ENCODE measurements at places on chromosomes 4 and X. TPM values are rescaled to one million over a fixed set of nuclear protein-coding genes. Genes with fewer than 3 reads are reported as not detected.

PLP1 gene
- not detected for total RNA-seq

DNA sequence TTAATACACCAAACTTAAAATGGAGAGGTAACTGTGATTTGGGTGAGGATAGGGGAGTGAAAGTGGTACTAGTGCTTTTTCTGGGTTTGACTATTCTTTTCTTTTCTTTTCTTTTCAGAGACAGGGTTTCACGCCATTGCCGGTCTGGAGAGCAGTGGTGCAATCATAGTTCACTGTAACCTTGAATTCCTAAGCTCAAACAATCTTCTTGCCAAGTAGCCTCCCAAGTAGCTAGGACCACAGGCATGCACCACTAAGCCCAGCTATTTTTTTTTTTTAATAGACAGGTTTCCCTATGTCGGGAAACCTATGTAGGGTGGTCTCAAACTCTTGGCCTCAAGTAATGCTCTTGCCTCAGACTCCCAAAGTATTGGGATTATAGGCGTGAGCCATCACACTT lies 3.0 kb upstream of the ARMCX4 start:
- no peak for DNase-seq

TMPRSS11B gene
- total RNA-seq = not detected

- no peak for DNase-seq
Observed at GRCh38 chrX:144612076-144612475, 635.2 kb upstream of the SPANXN1 start.

RBM46 gene
- total RNA-seq = not detected

- no peak for DNase-seq
Observed at GRCh38 chr4:11596989-11597388, 168.3 kb upstream of the HS3ST1 start.

PRDM8 gene
- total RNA-seq = 1.8 TPM

DNA sequence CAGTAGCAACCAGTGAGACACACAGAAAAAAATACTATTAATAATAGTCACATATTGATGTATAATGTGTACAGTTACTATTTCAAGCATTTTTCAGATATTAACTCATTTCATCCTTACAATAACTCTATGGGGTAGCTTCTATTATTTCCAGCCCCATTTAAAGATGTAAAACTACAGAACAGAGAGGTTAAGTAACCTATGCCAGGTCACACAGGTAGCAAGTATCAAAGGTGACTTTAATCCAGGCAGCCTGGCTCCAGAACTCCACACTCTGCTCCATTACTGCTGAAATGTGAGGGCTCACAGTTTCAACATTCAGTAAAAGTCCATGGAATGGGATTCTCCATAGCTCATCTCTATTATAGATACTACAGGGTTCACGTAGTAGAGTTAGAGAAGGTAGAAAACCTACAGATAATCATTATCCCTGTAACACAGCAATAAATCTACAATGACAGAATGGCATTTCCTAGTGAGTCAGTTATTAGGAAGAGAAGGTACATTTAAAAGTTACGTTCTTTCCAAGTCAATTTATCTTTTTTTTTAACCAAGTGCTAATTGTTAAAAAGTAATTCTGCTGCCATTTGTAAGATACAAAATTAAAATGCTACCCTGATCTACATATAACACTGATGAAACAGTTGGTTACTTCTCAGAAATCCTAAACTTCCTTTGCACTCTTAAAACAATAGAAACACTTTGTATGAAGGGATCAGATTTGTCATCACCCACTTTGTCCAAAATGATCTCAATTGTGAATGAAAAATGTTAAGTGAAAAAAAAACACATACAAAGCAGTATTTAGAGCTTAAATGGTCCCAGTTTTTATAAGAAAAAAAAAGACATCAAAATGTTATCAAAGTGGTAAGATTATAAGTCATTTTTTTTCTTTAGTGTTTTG lies 18.7 kb downstream of the RELL1 start:
- no peak for DNase-seq

SH2D1A gene
- not detected for total RNA-seq

DNA sequence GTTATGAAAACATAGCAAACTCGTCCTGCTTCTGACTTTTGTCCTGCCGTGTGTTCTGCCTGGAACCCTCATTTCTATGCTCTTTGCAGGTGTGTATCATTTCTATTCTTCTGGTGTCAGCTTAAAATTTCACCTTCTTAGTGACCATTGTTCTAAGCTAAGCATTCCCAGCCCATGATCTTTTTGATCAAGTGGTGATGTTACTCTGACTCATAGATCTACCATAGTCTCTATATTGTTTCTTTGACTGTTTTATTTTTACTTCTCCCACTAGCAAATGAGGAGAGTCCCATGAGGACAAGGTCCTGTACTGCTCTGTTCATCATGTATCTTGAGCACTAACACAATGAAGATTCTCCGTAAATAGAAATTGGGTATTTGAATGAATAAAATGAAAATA lies 14.1 kb upstream of the CXCL6 start:
- no peak for DNase-seq

DNA sequence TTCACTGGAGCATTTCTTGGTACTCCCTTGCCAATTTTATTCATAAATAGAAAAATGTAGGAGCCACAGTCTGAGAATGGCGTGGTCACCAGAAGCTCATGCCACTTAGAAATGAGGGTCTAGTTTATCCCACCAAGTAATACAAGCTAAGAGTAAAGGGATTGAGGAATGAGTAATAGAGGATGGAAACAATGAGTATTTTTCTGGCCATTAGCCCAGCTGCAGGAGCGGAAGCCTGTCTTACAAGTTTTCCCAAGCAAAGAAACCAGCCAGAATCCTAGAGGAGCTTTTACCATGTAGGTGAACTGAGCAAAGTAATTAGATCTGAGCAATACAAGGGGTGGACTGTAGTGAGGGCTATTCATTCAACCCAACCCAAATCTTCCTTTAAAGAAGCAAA lies 160.7 kb upstream of the NPY2R start:
- DNase-seq = no peak

HMX1 gene
- total RNA-seq = not detected

UFSP2 gene
- total RNA-seq = 14.8 TPM

- DNase-seq = no peak
Observed at GRCh38 chr4:120693816-120694215, 228.7 kb downstream of the PRDM5 start.

GRCh38 chrX:74195120-74195519 lies 108.9 kb upstream of the ZCCHC13 start:
- no peak for DNase-seq

GRCh38 chr4:113738251-113738650 lies 23.3 kb downstream of the CAMK2D start:
- DNase-seq = no peak

CSAG3 gene
- total RNA-seq = not detected

GRCh38 chr4:149031399-149031798 lies 589.2 kb upstream of the NR3C2 start:
- DNase-seq = no peak

CLDN34 gene
- 0.39 TPM for total RNA-seq

DNA sequence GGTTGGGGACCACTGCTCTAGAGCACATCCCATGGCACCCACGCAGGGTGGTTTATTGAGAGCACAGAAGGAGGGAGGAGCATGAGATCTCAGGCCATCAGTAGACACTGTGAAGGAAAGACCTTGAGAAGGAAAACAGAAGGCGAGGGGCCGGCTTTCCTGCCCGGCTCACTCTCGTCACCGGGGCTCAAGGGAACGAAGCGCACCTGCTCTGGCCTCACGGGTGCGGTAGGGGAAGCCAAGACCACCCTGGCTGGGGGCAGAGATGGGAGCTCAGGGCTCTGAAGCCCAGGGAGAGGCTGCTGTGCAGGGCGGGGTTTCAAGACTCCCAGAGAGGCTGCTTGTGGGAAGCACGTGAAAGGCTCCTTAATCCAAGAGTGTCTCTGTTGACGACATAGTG lies 105.9 kb downstream of the TNIP2 start:
- no peak for DNase-seq

AMELX gene
- total RNA-seq = not detected

- no peak for DNase-seq
Observed at GRCh38 chrX:19882066-19882775, 5.2 kb downstream of the SH3KBP1 start.

PCSK1N gene
- 53.3 TPM for total RNA-seq

- no peak for DNase-seq
Observed at GRCh38 chr4:85889314-85889713, 414.4 kb downstream of the ARHGAP24 start.

DNA sequence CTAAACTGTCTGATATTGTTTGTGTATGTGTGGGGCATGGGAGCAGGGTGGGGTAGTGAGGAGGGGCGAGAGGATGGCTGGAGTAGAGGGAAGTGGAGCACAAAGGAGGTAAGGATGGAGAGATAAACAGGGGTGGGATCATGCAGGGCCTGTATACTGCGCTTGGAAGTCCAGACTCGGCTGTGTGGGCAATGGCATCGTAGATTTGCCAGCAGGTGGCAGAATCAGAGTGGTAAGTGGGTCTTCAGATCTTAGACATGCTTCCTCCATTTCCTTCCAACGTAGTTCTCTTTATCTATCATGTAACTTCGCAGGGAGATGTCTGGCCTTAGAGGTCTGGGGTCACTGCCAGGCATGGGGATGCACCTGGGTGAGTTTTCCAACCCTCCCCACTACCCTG lies 155.5 kb downstream of the PDGFRA start:
- DNase-seq = peak; percentile 15

GRCh38 chr4:140061194-140061593 lies 92.8 kb downstream of the MAML3 start:
- no peak for DNase-seq

SSX2 gene
- not detected for total RNA-seq

ARX gene
- total RNA-seq = not detected

- no peak for DNase-seq
Observed at GRCh38 chr4:37953620-37954293, 6.4 kb upstream of the PTTG2 start.

SLC7A11 gene
- 37.7 TPM for total RNA-seq

- DNase-seq = no peak
Observed at GRCh38 chrX:39616098-39616729, 481.5 kb downstream of the BCOR start.

DNA sequence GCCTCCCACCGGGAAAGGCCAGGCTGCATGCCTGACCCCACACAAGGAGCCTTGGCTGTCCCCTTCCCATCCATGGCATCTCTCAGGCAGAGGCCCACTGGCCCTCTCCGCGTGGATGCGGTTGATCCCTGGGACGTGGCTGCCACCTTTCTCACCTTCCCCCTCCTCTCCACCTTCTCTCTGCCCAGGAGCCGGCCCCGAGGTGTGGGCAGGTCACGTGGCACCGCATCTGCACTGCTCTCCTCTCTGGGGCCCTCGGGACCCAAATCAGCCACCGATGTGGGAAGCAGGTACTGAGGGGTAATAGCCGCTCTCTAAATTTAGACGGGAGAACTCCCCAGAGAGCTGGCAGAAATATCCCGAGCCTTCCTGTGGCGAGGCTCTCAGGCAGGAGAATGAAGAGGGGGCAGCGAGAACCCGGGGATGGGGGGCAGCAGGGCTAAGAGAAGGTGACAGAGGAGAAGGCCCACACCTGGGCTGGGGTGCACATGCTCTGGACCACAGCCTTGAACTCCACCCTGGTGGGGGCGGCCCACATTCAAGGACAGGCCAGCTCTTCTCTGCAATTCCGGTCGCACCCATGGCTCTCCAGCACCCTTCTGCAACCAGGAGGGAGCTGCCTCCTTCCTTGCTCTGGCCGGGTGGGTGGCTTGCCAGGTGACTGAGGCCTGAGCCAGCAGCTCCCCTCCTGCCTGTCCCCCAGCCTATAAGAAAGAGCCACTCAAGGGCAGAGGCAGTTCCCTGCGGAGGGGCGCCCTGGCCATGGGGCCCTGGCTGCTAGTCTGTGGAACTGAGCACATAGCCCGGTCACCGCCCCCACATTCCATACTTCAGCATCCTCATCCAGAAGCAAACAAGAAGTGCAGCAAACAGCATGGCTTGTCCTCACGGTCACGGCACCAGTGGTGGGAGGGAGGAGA lies 9.6 kb upstream of the DUSP9 start:
- no peak for DNase-seq

- no peak for DNase-seq
Observed at GRCh38 chrX:107603429-107604159, 24.7 kb upstream of the PRPS1 start.

DNA sequence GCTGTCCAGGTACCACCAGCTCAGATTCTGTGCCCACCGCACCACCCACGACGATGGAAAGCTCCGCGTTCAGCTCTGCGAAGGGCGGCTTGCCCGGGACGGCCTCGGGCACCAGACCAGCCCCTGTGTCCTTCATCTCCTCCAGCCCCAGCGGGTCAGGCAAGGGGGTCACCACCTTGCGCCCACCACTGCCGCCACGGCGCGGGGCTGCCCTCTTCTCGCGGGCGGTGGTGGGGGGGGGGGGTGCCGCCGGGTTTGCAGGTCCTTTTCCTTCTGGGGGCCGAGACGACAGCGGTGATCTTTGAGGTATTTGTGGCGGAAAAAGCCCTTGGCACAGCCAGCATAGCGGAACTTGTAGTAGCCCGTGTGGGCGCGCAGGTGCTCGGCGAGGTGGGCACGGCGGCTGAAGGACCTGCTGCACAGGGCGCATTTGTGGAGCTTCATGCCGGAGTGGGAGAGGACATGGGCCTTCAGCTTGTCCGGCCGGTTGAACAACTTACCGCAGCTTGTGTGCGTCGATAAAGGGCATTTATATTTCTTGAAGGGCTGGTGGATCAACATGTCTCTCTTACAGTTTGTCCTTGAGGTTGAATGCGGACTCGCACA lies 50.9 kb downstream of the CFAP299 start:
- DNase-seq = no peak

DNA sequence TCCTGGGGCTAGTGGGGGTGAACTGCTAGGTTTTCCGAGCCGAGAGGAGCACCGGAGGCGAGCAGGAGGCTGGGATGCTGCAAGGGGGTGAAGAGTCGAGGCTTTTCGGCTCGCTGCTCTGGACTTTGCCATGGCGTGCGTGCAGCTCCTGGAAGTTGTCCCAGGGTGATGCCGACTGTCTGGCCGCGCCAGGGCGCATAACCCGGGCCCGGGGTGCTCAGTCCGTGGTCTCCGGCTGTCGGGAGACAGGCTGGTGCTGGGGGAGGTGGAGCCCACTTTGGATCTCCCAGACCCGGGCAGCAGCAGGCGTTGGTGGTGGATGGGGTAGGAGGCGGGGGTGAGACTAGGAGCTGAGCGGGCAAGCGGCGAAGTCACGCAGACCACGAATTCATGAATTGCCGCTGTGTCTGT lies 793 bp downstream of the GRIA3 start:
- no peak for DNase-seq

PROM1 gene
- total RNA-seq = 43.8 TPM

GRCh38 chr4:16820329-16820728 lies 78.1 kb downstream of the LDB2 start:
- DNase-seq = no peak

DNA sequence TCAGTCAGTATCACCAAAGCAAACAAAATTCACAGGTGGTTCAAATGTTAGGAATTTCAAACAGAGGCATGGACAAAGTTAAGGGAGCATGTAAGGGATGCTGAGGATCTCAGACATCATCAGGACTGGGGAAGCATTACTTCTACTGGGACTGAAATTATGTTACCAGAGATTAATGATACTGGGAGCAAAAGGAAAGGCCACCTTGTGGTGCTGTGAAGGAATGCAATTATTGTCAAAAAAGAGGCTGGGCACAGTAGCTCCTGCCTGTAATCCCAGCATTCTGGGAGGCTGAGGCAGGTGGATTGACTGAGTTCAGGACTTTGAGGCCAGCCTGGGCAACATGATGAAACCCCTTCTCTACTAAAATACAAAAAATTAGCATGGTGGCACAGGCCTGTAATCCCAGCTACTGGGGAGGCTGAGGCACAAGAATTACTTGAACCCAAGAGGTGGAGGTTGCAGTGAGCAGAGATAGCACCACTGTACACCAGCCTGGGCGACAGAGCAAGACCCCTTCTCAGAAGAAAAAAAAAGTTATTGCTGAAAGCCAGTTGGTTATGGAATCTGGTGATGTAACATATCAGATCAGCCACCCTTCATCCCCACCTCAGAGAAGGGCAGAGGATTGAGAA lies 954.3 kb downstream of the PCDH7 start:
- DNase-seq = no peak

- peak; percentile 55 for DNase-seq
Observed at GRCh38 chrX:133985164-133985966, at the start of gene GPC3. Gene GPC3, minus strand, starts transcription at chrX:133985594.
